ENCODE measurements at places on chromosomes 5 and 9. TPM values are rescaled to one million over a fixed set of nuclear protein-coding genes. Genes with fewer than 3 reads are reported as not detected.

DNA sequence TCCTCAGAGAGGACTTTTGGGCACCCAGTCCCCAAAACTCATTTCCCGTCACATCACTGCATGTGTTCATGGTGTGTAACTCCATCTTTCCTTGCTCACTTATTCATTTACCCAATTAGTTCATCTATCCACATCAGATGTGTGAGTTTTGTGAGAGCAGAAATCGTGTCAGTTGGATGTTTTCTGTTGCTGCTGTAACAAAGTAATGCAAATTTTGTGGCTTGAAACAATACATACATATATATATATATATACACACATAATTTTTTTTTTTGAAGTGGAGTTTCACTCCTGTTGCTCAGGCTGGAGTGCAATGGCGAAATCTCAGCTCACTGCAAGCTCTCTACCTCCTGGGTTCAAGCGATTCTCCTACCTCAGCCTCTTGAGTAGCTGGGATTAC, 70.5 kb upstream of the BOD1 start:
- DNase-seq = no peak

DNA sequence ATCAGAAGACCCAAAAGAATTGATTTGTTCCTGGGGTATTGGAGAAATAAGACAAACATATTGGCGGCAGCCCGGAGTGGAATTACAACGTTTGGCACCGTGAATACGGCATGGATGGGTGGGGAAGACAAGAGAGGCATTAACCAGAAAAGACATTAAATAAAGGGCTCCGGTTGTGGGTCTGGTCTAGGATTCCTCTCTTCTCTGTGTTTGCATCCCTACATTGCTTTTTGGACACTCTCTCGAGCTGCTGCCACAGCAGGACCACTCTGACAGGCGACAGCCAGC, 138.7 kb upstream of the PALM2AKAP2 start:
- DNase-seq = peak; percentile 5

GRCh38 chr9:97934321-97935115, 3.5 kb downstream of the HEMGN start:
- DNase-seq = peak; percentile 10

- no peak for DNase-seq
These were observed 251.7 kb downstream of the DENND1A start for GRCh38 chr9:123678038-123678877.

FST gene
- 85.0 TPM for polyA plus RNA-seq

PCDHB5 gene
- not detected for polyA plus RNA-seq
